ENCODE measurements at places on chromosomes 7 and 10.
A peak's percentile ranks its signal among the peaks of the same experiment; 100 is the strongest.

DNA sequence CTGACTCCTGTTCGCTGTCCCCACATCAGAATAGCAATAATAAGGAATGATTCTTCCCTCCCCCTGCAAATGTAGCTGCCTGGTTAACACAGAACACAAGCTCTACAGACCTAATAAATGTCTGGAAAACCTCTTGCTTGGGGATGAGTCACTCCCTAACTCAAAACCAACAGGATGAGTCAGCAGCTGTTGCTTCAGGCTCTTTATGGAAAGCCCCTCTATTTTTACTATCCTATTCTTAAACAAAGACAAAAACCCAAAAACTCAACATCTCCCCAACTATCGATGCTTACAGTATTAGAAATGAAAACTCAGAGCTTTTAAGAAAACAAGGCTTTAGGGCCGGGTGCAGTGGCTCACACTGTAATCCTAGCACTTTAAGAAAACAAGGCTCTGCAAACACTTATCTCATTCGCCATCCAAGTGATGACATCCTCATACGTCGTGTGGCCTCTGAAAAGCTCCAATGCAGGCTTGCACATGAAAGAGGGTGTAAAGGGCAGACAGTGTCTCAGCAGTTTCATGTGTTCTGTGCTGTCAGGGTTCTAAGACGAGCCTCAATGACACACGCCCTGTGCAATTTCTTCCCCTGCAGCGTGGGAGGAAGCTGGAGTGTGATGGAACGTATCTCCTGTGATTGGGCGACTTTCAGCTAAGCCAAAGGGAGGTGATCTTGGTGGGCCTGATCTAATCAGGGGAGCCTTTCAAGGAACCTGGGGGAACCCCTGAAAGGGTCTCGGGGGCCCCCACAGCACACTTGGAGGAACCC, 70.1 kb downstream of the AMZ1 start:
- peak; percentile 78 for DNase-seq

GRCh38 chr7:43535810-43536585, 46.9 kb upstream of the STK17A start:
- no peak for DNase-seq

- DNase-seq: peak; percentile 100
These were observed at the start of gene NCAPG2 for GRCh38 chr7:158704524-158705233. TSS of gene NCAPG2 (minus strand) at chr7:158704804. CDS start at chr7:158701899, 2,905 bp downstream.

DNA sequence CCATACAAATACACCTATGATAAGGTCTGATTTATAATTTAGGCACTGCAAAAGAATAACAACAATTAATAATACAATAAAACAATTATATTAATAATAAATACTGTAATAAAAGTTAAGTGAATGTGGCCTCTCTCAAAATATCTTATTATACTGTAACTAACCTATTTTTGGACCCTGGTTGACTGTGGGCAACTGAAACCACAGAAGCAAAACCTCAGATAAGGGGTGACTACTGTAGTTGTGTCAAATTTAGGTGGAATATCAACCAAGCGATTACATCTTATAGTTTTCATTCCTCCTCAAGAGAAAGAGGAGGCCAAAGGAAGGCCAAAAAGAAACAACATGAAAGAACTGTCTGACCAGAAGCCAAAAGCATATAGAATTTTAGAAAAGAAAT, 103.9 kb downstream of the SKAP2 start:
- no peak for DNase-seq

GRCh38 chr7:5625938-5626337, 155.5 kb downstream of the RNF216 start:
- DNase-seq: no peak

- DNase-seq: no peak
These were observed 1.2 kb upstream of the PRRT4 start for GRCh38 chr7:128362670-128363069.

GRCh38 chr10:131649617-131650016, 251.2 kb upstream of the PPP2R2D start:
- DNase-seq: no peak

GRCh38 chr7:24812305-24812945, 55.2 kb upstream of the GSDME start:
- peak; percentile 37 for DNase-seq

DNA sequence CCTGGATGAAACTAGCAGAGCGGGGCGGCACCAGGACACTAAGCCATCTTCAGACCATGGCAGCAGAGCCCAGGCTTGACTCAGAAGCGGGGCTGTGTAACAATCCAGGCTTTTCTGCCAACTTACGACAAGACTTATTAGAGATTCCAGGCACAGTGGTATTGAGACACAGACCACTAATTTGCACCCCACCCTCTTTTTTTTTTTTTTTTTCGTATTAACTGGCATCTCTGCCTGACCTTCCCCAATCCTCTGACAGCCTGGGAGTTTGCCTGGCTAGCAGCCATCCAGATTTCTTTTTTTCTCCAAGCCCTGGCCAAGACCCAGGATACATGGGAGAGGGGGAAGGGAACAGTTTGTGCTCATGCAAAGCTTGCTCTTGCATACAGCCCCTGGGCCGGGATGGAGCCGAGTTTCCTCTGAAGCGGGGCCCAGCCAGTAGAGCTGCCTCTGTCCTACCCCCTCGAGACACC, 182.4 kb downstream of the PLXNA4 start:
- peak; percentile 73 for DNase-seq

- no peak for DNase-seq
These were observed 67.8 kb downstream of the TAF3 start for GRCh38 chr10:7886056-7886455.

GRCh38 chr10:87507879-87508483, 3.3 kb downstream of the MINPP1 start:
- DNase-seq: no peak

- DNase-seq: no peak
These were observed 145.2 kb downstream of the GRM3 start for GRCh38 chr7:86788948-86789347.

GRCh38 chr7:74207586-74207985, 2.2 kb upstream of the LAT2 start:
- DNase-seq: no peak

GRCh38 chr10:11150879-11151415, 133.3 kb downstream of the CELF2 start:
- no peak for DNase-seq

- peak; percentile 69 for DNase-seq
These were observed 59.6 kb downstream of the RELN start for GRCh38 chr7:103929901-103930311.

GRCh38 chr7:22663721-22664120, 63.3 kb upstream of the IL6 start:
- no peak for DNase-seq

DNA sequence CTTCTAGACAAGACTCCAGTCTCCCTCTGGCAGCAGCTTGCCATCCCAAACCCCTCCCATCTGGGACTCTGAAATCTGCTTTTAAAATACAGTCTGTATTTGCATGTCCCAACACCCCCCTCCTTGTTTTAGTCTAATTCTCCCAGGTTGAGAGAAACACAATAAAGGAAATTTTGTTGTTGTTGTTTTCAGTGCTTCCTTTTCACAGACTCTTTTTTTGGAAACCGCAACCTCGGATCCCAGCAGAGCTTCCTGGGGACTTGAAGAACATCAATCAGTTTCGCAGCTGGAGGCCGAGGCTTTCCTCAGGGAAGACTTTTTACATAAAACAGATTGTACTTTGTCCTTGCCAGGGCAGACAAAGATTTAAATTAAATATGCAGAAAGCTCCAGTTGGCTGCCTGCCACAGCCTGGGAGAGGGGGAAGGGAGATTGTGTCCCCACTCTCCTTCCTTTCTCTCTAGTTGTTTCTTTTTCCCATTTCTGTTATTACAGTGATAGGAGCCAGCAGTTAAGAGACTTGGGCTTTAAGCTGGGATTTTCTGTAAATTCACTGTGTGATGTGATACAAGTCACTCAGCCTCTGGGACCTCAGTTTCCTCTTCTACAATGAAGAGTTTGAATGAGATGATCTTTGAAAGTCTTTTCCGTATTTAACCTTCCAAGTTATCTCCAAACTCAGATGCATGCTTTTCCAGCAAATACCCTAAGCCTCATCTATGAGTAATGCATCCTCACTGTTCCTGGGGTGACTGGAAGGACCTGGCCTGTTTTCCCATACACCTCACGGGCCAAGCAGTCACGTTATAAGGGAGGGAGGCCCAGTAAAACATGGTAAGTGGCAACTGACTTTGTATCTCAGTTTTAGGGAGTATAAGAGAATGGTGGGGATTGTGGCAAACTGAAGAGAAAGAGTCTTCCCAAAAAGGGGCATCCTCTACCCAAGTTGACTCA, 192.3 kb downstream of the REEP3 start:
- peak; percentile 89 for DNase-seq

GRCh38 chr10:31678575-31679516, 249.8 kb downstream of the ARHGAP12 start:
- DNase-seq: no peak

DNA sequence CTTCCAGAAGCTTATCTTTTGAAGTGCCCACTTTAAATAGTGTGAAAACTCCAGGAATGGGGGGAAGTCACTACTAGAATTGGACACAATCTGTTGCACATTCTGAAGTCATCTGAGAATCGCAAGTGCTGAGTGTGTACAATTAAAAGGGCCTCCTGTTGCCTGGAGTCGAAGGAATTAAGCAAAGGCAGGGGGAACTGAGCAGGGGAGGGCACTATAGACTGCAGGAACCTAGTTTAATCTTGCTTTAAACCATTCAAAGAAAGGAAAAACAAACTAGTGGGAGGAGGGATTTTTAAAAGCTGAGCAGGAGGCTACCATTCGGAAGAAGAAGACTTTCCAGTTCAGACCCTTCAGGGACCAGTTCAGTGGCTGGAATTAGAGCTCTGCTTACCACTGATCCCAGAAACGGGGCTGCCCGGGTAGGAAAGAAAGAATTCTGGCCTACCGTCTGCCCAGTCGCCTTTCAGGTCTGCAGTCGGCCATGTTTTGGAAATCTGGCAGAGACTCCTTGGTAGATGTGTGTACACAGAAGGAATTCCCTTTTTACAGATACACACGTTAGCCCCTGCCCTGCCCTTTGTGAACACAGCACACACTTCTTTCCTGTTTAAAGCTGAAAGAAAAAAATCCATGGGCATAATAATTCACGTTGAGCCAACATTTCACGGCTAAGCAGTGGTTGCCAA, 610.6 kb upstream of the FOXK1 start:
- DNase-seq: no peak

DNA sequence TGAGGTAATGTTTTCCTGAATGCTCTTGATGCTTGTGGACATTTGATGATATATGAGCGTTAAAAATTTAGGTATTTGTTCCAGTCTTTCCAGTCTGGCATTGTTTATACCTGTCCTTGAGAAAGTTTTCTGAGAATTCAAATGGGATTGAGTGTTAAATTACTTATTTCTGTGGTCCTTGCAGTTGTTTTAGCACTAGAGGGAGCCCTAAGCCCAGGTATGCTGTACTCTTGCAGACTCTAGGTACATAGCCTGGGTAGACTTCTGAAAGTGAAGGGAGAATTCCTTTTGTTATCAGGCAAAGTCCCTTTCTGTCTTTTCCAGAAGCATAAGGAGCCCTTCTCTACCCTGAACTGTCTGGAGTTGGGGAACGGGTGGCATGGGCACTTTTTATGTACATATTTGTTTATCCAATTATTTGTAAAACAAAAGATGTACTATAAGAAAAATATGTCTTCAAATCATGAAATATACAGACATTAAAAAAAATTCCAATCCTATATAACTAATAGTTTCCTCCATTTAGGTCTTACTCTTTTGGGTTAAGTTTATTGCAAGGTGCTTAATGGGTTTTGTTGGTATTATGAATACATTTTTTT, 262.1 kb downstream of the ATRNL1 start:
- DNase-seq: peak; percentile 48

DNA sequence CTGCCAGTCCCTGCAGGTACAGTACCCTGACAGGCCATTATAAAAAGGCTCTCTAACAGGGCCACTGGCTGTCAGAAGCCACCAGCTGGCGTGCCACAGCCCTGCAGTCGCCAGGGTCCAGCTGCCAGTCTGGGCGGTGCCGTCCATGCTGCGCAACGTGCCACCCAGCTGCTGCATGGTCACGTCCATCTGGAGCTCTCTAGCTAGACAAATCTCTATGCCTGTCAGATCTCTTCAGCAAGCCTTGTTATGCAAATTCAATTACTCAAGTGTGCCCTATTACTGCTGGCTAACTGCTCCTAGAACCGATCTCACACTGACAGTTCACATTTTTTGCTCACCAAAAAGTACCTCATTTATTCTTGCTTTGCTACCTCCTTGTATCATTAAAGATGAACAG, 75.9 kb downstream of the HIBADH start:
- DNase-seq: peak; percentile 75

DNA sequence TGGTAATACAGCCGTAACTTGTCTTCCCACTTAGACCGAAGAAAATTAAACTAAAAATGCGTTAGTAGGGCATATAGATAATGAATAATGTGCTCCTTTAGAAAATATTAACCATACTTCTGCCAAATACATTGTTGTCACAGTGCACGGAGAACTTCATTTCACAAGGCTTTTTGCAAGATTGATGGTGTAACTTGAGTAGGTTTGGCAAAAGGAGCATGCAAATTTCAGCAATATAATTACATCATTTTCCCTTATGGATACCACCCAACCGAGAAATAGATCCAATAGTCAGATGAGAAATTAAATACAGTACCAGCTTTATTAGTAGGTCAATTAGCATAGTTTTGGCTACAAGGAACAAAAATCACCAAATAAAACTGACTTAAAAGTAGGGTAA, 792.6 kb upstream of the C7orf33 start:
- no peak for DNase-seq

DNA sequence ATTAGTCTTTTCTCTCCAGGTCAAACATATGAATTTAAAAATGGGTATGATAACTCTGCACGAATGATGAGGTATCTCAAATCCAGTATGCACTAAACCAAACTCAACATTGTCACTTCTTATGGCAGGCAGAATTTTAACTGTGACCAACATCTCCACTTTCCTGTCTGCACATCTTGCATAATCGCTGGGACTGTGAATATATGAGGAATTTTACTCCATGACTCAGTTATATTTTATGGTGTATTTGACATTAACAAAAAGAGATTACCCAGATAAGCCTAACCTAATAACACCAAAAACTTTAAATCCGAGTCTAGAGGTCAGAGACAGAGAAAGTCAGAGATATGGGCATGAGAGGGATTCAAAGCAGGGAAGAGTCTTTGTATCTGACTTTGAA, 454.5 kb upstream of the SEMA3D start:
- no peak for DNase-seq

- no peak for DNase-seq
These were observed 40.3 kb downstream of the PTPRE start for GRCh38 chr10:127947211-127947610.

DNA sequence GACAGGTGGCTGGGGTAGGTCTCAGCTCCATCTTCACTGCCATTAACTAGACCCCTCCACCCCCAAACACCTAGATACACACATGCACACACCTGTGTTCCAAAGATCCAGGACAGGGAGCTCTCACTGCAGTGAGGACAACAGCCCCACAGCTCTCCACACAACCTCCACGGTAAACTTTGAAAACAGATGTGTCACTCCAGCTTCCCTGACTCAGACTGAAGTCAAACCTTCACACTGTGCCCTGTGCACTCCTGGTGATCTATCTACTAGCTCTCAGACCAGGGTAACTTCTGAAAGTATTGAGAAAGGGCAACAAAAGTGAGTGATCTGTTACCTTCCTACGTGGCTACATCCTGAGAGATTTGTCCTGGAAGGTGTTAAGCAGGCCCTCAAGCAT, 519.8 kb downstream of the XPNPEP1 start:
- no peak for DNase-seq

- no peak for DNase-seq
These were observed 9.4 kb upstream of the RFC2 start for GRCh38 chr7:74263399-74264120.
